Kidney (tissue), 22 donors: ENCODE measurements at places on chromosomes 7 and 10. TPM values are rescaled to one million over a fixed set of nuclear protein-coding genes. Genes with fewer than 3 reads are reported as not detected.

The OR9A2 gene
- not detected for total RNA-seq

The ABCB4 gene
- total RNA-seq, result 2.0 TPM

- DNase-seq, result peak; percentile 28
These were observed 194.9 kb upstream of the MGMT start for GRCh38 chr10:129272176-129272575.

DNA sequence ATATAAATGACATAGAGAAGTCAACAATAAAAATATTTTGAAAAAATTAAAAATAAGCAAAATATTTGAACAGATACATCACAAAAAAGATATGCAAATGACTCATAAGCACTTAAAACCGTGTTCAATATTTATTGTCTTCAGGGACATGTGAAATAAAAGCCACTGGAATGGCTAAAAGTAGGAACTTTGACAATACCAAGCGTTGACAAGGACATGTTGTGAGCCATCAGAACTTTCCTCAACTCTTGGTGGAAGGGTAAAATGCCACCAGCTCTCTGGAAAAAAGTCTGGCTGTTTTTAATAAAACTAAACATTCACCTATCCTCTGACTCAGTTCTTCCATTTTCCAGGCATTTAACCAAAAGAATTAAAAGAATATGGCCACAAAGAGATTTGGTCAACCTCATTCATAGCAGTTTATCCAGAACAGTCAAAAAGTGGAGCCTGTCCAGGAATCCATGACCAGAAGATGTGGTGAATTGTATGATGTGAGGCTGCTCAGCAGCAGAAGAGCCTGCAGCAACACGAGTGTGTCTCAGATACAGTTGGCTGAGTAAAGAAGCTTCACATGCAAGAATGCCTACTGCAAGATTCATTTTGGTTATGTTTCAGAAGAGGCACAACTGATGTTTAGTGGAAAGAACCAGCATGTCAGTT lies 7.1 kb upstream of the KLF6 start:
- no peak for DNase-seq

DNA sequence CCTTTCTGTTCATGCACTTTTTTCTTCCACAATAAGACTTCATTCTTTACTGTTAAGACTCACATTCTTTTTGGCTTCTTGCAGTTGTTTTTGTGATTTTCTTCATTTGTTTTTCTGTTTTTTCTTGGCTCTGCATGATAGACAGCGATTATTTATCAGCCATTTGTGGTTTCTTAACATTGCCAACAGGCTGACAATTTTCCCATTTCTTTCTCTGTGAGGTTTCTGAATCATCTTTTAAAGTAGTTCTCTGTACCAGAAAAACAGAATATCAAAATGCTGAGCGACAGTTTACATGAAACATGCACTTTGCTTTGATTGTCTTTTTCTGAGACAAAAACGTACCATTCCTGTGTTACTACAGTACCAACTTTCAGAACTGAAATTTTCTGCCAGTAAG lies 334.2 kb upstream of the MAGI2 start:
- DNase-seq, result no peak

The MASTL gene
- 10.3 TPM for total RNA-seq

The MRPS17 gene
- total RNA-seq, result 12.5 TPM
